ENCODE measurements at places on chromosomes 11 and 22. TPM values are rescaled to one million over a fixed set of nuclear protein-coding genes. Genes with fewer than 3 reads are reported as not detected.
A peak's percentile ranks its signal among the peaks of the same experiment; 100 is the strongest.

DNA sequence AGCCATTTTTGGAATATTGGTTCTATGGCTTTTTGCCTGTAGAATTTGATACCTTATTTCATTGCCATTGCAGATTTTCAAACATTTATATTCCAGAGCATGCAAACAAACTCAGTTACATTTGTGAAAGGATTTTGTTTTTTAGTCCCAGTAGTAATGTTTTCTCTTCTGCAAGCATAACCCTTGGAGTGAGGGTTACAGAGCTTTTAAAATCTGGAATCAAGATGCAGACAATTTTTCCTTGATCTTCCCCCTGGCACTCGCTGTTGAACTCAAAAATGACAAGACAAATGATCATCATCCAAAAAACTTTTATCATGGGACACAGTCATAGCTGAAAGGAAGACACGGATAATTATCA lies 20.8 kb downstream of the BBOX1 start:
- no peak for DNase-seq

DNA sequence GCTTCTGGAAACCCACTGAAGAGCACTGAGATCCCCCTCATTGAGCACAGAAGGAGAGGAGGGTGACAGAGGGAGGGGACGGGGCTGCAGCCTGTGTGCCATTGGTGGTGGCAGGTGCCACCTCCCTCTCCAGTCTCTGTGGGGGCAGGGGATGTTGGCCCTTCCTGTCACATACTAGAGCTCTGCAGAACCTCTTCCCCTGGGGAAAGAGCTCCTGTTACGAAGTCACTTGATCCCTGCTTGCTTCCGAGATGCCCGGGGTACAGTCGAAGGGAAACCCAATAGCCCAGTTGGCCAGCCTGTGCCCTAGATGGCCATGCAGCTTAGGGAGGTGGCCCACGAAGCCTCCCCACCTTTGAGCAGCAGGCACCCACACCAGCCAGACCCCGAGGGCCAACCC lies 29.4 kb downstream of the DAGLA start:
- no peak for DNase-seq

GRCh38 chr11:45323601-45324249 lies 37.6 kb upstream of the SYT13 start:
- no peak for DNase-seq

DNA sequence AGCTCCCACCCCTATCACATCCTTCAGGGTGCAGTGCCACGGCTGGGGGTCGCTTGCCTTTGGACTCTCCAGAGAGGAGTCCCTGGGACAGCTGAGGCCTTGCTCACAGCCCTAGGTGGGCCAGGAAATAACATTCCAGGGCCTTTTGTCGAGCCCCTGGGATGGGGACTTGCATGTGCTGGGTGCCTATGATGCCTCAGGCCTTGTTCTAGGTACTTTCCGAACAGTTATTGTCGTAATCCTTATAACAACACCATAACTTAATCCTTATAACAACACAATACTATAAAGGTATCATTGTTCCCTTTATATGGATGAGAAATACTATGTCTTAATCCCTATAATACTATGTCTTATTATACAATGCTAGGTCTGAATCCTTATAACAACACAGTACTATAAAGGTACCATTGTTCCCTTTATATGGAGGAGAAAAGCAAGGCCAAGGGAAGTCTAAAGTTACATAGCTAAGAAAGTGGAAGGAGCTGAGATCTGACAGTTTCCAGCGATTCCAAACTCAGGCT lies 236.5 kb downstream of the ST3GAL4 start:
- DNase-seq = no peak

GRCh38 chr11:1753929-1754305 lies 3.5 kb upstream of the IFITM10 start:
- DNase-seq = no peak

- DNase-seq = no peak
Measured at GRCh38 chr22:42396621-42397331, 35.4 kb downstream of the NFAM1 start.

GRCh38 chr22:41094041-41094593 lies 1.7 kb downstream of the EP300 start:
- peak; percentile 52 for DNase-seq

GRCh38 chr11:7498193-7498592 lies 12.9 kb downstream of the OLFML1 start:
- DNase-seq = no peak

SCGB1A1 gene
- total RNA-seq = not detected

PHOX2A gene
- not detected for total RNA-seq

APOA5 gene
- total RNA-seq = not detected

WBP2NL gene
- not detected for total RNA-seq

All from G401 (cell line).